ENCODE measurements at places on chromosomes 2 and 18.

DNA sequence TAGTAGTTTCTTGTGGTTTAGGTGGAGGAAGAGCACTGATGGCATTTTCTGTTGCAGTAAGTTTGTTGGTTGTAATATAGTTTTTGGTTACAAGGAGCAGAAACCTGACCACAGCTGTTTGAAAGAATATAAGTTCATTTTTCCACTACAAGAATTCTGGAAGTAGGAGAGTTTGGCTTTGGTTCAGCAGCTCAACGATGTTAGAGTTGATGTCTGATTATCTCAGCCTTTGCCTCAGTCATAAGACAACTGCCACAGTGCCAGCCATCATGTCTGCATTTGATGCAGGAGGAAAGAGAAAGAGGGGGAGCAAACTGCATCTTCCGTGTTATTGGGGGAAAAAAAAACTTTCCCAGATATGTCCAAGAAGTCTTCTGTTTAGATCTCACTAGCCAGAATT lies 119.1 kb downstream of the LYPD1 start:
- DNase-seq = no peak

DNA sequence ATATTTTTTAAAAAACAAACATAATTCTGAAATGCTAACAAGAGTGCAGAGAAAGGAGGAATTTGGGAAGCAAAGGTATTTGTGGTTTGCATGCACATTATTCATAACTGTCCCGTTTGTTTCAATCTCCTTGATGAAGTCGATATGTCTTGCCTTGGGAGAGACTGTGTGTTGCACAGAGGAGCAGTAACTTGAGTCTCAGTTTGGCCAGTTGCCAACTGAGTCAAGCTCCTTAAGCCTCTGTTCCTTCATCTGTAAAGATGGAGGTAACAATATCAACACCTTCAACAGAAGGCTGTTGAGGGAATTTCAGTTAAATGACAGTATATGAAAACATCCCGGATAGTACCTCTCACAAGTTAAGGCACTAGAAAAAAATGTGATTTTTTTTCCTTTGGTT lies 226.2 kb downstream of the ASXL3 start:
- no peak for DNase-seq

- no peak for DNase-seq
Observed at GRCh38 chr2:239587311-239587731, 186.5 kb upstream of the HDAC4 start.

GRCh38 chr2:12921321-12921720 lies 204.6 kb downstream of the TRIB2 start:
- DNase-seq = no peak

GRCh38 chr2:134314681-134315368 lies 61.0 kb downstream of the MGAT5 start:
- no peak for DNase-seq

DNA sequence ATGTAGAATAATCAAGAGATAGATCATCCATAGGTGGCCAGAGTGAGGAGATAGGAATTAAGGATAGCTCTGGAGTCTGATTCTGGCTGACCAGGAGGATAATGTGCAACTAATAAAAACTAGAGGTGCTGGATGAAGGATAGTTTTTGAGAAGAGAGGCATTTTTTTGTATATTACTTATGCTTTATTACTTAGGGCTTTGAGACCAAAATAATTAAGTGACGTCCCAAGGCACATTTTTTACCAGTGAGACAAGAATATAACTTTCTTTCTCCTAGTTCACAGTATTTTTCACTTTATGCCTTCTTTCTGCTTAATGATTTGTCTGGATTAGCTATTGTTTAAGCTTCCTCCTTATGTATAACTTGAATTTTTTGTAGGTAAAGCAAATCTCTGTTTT lies 756.6 kb downstream of the TSN start:
- no peak for DNase-seq

DNA sequence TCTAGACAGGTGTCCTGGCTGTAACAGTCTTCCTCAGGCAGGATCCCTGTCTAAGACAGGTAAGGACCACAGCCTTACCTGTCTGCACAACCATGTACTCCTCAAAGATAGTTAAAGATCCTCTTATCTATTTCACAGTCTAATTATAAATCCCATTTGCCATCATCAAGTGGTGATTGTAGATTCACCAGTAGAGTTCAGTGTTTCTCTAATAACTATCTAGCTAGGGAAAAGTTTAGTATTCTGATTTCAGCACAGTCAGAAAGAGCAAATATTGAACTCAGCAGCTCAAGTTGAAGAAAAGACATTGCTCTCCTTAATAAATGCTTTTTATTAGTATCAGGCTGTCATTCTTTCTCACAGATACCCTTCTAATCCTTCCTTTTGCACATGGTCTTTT lies 1305.5 kb upstream of the NXPH2 start:
- no peak for DNase-seq

GRCh38 chr2:241225983-241226382 lies 37.5 kb downstream of the ANO7 start:
- DNase-seq = no peak

- DNase-seq = no peak
Observed at GRCh38 chr2:16739778-16740581, 74.3 kb upstream of the CYRIA start.

DNA sequence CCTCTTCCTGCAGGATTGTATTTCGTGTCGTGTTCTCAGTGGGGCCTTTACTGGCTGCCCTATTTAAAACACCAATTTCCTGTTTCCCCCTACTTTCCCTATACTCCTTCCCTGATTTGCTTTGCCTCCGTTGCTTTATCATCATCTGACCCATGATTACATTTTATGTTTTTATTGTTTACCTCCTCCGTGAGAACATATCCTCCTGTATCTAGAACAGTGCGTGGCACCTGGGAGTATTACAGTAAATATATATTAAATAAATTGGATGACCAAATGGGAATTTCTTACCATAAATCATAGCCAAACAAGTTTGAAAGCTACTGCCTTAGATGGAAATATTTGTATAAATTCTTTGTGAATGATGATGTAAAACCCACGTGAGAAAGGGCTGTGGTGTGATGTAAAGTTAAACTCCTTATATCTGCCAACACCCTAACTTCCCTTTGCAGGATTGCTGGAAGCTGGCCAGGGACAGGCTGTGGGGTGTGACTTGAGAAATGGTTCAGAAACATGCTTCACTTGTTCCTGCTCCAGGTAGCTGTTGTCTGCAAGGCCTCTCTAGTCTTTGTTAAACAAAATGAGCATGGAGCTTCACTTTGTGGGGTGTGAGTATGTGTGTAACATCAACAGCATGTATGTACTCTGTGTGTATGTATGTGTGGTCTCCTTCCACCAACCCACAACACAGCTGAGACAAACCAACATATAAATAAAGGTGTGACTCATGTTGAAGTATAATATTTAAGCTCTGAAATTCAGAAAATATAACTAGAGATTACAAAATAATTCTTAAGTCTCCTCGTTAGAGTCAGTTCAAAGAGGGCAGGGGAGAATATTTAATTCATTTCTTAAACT lies 40.3 kb downstream of the LHCGR start:
- no peak for DNase-seq

DNA sequence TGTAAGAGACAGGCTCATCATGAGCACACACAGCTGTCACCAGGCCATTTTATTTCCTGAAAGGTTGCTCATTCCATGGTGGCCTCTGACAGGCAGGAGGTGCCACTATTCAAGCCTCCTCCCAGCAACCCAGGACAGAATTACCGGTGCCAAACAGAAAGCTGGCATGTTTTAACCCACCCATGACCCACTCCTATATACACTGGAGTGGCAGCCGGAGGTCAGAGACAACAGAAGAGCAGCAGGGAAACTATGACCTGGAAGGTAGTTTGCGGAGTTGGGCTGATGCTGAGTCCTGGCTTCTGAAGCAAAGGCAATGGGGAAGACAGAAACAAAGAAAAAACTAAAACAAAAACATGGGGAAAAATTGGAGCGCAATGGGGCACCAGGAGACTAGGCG lies 2.3 kb downstream of the RFTN2 start:
- no peak for DNase-seq

DNA sequence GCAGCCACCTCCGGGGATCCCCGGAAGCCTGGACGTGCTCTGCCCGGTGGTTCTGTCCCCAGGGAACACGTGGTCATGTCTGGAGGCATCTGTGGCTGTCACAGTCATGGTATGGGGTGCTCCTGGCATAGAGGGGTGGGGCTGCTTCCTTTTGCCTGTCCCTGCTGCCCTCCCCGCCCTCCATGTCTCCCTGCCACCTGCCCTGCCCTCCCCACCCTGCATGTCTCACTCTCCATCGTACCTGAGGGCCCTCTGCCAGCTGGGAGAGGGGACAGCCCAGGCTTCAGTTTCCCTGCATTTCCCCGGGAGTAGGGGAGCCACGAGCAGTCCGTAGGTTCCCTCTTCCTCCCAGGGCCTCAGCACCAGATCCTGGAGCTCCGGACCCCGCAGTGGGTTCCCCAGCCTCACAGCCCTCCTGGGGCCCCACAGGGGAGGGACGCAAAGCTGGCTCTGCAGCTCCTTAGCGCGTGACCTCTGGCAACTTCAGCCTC lies 90.0 kb upstream of the CTDP1 start:
- DNase-seq = no peak

GRCh38 chr18:68215931-68216330 lies 499.0 kb downstream of the TMX3 start:
- DNase-seq = no peak

DNA sequence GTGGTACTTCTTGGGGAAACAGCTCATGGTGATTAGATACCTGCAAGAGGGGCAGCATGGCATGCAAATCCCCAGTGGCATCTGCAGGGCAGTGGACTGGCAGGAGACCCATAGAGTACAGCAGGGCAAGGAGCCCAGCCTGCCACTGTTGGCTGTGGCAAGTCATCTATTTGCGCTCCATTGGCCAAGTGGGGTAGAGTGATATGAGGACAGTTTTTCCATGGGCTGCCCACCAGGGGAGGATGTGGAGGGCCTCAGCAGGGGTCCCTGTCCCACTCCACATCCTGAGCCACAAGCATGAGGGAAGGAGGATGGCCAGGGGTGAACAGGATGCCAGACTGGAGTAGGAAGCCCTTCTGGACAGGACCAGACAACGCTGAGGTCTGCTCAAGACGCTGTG lies 50.9 kb upstream of the OTOF start:
- no peak for DNase-seq

DNA sequence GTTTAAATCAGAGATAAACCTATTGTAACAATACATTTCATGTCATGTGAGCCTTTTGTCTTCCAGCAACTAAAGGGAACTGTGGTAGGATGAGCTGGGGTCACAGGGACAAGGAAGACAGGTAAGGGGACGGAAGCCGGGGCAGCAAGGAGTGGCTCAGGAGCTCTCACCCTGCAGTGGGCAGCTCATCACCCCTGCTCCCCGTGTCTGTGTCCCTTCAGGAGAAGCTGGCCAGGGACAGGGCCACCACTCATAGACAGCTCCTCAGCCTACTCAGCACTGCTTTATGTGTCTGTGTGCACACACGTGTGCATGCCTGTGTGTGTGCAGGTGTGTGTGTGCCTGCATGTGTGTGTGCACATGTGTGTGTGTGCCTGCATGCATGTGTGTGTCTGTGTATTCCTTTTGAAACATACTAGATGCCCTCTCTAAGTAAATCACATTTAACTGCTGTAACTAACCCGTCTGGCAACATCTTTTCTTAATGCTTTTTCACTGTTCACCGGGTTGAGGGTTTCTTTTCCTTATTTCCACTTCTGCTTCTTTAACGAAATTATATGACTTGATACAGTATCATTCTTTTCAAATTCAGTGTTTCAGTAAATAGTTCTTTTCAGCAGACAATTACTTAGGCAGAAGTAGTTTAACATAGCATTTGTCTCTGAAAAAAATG lies 44.2 kb downstream of the LRRFIP1 start:
- no peak for DNase-seq

DNA sequence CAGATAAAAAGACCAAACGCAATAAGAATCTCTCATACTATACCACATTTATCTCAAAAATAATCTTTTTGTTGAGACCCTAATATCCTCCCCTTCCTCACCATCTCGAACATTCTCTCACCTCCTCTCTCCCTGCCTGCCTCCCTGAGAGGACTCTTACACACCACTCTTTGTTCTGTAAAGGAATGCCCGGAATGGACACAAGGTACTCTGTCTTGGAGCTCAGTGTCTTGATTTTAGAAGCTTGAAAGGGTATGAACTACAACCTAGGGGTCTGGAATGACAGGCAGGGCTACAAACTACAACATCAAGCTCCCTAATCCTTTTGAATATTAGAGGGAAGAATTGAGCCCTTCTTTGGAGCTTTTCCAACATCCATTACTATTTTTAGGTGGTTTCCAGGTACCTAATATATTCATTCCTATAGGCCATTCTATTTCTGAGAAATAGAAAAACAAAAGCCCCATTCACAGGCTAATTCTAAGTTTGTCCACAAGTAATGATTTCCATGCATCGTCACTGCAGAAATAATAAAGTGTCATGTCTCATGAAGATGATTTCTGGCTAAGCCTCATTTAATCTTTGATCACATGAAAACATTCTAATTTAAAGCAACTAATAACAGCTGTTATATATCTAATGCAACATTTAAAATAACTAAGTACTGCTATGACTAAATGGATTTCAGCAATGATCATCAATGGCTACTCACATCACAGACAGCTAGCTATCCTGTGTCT lies 60.6 kb downstream of the LRP2 start:
- no peak for DNase-seq

All from T-helper 9 cell (primary cell).